GM12878 (cell line): ENCODE measurements at places on chromosomes 4 and X. TPM values are rescaled to one million over a fixed set of nuclear protein-coding genes. Genes with fewer than 3 reads are reported as not detected.

GRCh38 chr4:188110741-188111471, 1.5 kb upstream of the TRIML2 start:
- no peak for DNase-seq
- H3K27me3 ChIP-seq, result no peaks in the 10 kb centered on the region
- H3K4me3 ChIP-seq, result no peak overlapping the region
- no peaks in the 10 kb centered on the region for H3K4me1 ChIP-seq
- H3K36me3 ChIP-seq, result no peaks in the 10 kb centered on the region
- no peak overlapping the region for H3K27ac ChIP-seq

DNA sequence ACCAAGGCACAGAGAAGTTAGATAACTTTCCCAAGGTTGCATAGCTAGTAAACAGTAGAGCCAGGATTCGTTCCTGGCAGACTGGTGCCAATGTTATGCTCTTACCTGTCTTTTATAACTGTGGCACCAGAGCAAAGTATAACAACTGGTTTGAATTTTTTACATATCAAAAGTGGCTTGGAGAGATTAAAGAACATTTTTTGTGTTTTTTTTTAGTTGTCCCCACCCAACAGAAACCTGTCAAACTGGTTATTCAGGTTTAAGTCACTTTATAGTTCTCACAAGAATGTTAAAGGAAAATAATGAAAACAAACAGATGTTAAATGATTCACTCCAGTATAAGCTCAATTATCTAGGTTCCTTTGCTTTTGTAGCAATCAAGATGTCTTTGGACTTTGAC, 15.6 kb upstream of the FAM47E start:
- no peaks in the 10 kb centered on the region; the same call in 1 of the 2 replicates for H3K27me3 ChIP-seq
- DNase-seq, result no peak
- no peak overlapping the region for H3K27ac ChIP-seq
- H3K4me1 ChIP-seq, result no peaks in the 10 kb centered on the region
- H3K36me3 ChIP-seq, result no peaks in the 10 kb centered on the region

The CDX4 gene
- total RNA-seq, result not detected in 2 replicates

The DCAF16 gene
- total RNA-seq, result 30.1 and 38.1 TPM in 2 replicates

- H3K27ac ChIP-seq, result no peak overlapping the region
- no peaks in the 10 kb centered on the region for H3K36me3 ChIP-seq
- peaks cover 8% of the 10 kb centered on the region; the same call in 1 of the 2 replicates for H3K4me1 ChIP-seq
- H3K27me3 ChIP-seq, result peaks cover 1% of the 10 kb centered on the region; the same call in 1 of the 2 replicates
- no peak overlapping the region for H3K4me3 ChIP-seq
These were observed 30.8 kb upstream of the MXD4 start for GRCh38 chr4:2292646-2293108.

- no peak overlapping the region for H3K27ac ChIP-seq
- no peaks in the 10 kb centered on the region for H3K36me3 ChIP-seq
- no peak overlapping the region for H3K4me3 ChIP-seq
- no peak for DNase-seq
These were observed 1191.0 kb upstream of the AGA start for GRCh38 chr4:178633263-178633662.

- no peaks in the 10 kb centered on the region for H3K36me3 ChIP-seq
- no peak overlapping the region for H3K27ac ChIP-seq
- H3K27me3 ChIP-seq, result no peaks in the 10 kb centered on the region
- no peak overlapping the region for H3K4me3 ChIP-seq
These were observed 407.6 kb upstream of the BOD1L1 start for GRCh38 chr4:14035076-14035475.

- DNase-seq, result no peak
- no peaks in the 10 kb centered on the region for H3K4me1 ChIP-seq
- H3K36me3 ChIP-seq, result no peaks in the 10 kb centered on the region
- H3K27ac ChIP-seq, result no peak overlapping the region
- H3K27me3 ChIP-seq, result no peaks in the 10 kb centered on the region
These were observed 268.6 kb upstream of the VCX start for GRCh38 chrX:7574325-7574724.

The SLC7A11 gene
- 3.6 and 4.0 TPM in 2 replicates for total RNA-seq

DNA sequence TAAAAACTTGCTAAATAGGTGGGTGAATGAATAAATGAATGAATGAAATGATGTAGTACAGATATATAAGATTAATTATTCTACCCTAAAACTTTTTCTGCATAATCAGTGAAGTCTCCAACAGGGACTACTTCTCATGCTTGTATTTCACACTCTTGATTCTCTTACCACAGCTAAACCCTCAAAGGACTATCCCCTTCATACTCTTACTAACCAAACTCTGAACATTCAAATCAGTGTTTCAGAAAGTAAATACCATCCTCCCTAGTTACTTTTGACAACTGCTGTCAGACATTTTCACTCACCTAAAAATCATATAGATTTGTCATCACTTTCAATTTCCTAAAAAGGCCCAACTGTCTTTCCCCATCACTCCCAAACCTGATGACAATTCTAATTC, 234.3 kb upstream of the HHIP start:
- H3K4me3 ChIP-seq, result no peak overlapping the region
- DNase-seq, result no peak
- no peaks in the 10 kb centered on the region for H3K4me1 ChIP-seq
- no peaks in the 10 kb centered on the region for H3K36me3 ChIP-seq
- no peaks in the 10 kb centered on the region for H3K27me3 ChIP-seq

- H3K27ac ChIP-seq, result no peak overlapping the region
- no peaks in the 10 kb centered on the region for H3K27me3 ChIP-seq
- H3K4me3 ChIP-seq, result no peak overlapping the region
- no peak for DNase-seq
These were observed 1.6 kb upstream of the LNX1 start for GRCh38 chr4:53592686-53593501.

DNA sequence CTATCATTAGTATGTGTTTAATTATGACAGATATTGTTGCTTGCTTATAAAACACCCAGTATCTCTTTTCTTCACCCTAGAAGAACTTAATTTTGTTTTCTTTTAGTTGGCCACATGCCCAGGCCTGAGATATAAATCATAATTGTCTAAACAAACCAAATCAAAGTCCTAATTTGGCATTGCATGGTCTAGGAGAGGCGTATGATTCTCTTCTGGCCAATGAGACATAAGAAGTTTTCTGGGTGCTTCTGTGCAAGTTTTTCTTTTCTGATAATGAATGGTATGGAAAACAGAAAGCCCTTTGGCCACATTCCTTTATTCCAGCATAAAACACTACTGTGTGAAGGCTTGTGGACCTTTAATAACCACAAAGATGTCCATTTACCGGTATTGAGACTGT, 192.9 kb upstream of the CTSO start:
- no peak for DNase-seq
- no peaks in the 10 kb centered on the region for H3K36me3 ChIP-seq
- no peaks in the 10 kb centered on the region for H3K27me3 ChIP-seq
- no peak overlapping the region for H3K27ac ChIP-seq
- no peaks in the 10 kb centered on the region for H3K4me1 ChIP-seq

The NXF2 gene
- total RNA-seq, result not detected in 2 replicates

DNA sequence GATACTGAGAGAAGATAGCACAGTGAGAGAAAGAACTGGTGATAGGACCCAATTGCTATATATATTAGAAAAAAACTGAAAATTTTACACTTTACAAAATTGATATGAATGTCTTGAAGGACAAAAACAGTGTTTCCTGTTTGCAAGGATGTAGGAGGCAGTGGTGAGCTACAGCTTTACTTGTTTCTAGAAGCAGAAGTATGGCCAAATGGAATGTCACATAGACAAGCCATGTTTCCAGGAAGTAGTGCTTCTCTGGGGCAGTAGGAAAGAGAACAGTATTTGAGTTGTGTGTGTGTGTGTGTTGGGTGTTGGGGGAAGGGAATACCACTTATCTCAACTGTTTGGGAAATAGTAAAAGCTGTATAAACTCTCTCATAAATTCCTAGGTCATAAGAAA, 60.9 kb upstream of the IBSP start:
- no peak overlapping the region for H3K27ac ChIP-seq
- no peak overlapping the region for H3K4me3 ChIP-seq
- no peak for DNase-seq
- no peaks in the 10 kb centered on the region for H3K4me1 ChIP-seq
- H3K27me3 ChIP-seq, result no peaks in the 10 kb centered on the region

GRCh38 chr4:163085085-163085484, 81.6 kb downstream of the NAF1 start:
- H3K27me3 ChIP-seq, result no peaks in the 10 kb centered on the region
- H3K27ac ChIP-seq, result no peak overlapping the region
- no peak for DNase-seq
- no peaks in the 10 kb centered on the region for H3K36me3 ChIP-seq

GRCh38 chr4:2671267-2671895, 84.8 kb downstream of the TNIP2 start:
- no peak overlapping the region for H3K4me3 ChIP-seq
- no peaks in the 10 kb centered on the region for H3K27me3 ChIP-seq
- no peak overlapping the region for H3K27ac ChIP-seq
- peaks cover 22% of the 10 kb centered on the region for H3K36me3 ChIP-seq

The GCNA gene
- 1.0 and 1.3 TPM in 2 replicates for total RNA-seq

GRCh38 chr4:139815778-139816601, 150.4 kb downstream of the MGST2 start:
- H3K4me1 ChIP-seq, result no peaks in the 10 kb centered on the region
- H3K27me3 ChIP-seq, result no peaks in the 10 kb centered on the region; the same call in none of the 2 replicates
- no peak for DNase-seq

DNA sequence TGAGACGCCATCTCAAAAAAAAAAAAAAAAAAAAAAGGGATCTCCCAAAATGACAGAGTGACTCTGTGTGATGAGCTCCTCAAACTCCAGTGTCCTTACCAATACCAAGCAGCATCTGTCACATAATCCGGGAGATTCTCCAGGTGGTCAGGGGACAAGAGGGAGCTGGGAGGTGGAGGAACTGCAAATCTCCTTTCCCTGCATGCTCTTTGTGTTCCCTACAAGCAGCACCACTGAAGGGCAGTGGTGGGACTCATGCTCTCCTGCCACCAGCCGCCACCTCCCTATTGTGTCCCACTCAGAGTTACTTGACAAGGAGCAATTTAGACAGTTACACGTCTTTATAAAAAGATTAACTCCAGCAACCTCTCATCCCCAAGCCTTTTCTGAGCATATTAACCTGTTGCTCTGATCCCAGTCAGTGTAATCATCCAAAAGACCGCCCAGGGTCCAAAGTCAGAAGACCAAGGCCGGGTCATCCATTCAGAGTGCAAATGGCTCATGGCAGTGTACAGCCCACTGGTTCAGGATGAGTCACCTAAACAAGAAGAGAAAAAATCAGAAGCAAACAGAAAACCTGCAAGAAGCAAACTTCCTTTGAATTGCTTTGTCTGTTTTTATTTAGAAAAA, 23.6 kb downstream of the MGST2 start:
- H3K36me3 ChIP-seq, result no peaks in the 10 kb centered on the region
- no peak overlapping the region for H3K4me3 ChIP-seq
- H3K4me1 ChIP-seq, result peaks cover 5% of the 10 kb centered on the region

The BEND2 gene
- not detected in 2 replicates for total RNA-seq

DNA sequence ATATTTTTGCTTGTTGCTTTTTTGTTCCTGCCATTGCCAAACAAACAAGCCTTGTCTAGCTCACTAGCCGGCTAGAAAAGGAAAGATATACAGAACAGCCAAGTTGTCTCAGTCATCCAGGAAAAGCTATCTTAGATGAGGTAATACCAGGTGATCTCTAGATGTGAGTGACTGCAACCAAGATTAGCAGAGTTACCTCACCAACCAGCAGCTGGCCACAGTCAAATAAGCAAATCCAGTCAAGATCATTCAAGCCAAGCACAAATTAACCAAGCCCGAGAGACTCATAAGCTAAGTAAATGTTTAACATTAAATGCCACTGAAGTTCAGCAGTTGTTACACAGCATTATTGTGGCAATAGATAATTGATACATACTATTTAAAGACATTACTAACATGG, 108.6 kb downstream of the CENPC start:
- no peak overlapping the region for H3K4me3 ChIP-seq
- H3K36me3 ChIP-seq, result no peaks in the 10 kb centered on the region
- no peaks in the 10 kb centered on the region for H3K4me1 ChIP-seq
- no peak overlapping the region for H3K27ac ChIP-seq
- H3K27me3 ChIP-seq, result no peaks in the 10 kb centered on the region

GRCh38 chrX:16589826-16590225, 60.1 kb upstream of the S100G start:
- H3K27ac ChIP-seq, result no peak overlapping the region
- no peaks in the 10 kb centered on the region for H3K36me3 ChIP-seq
- no peaks in the 10 kb centered on the region for H3K27me3 ChIP-seq
- H3K4me3 ChIP-seq, result no peak overlapping the region
- H3K4me1 ChIP-seq, result no peaks in the 10 kb centered on the region
- DNase-seq, result no peak

The CDKL2 gene
- total RNA-seq, result not detected in 2 replicates

GRCh38 chr4:88458104-88458740, 1.3 kb downstream of the HERC5 start:
- DNase-seq, result no peak
- peaks cover 11% of the 10 kb centered on the region for H3K4me1 ChIP-seq
- H3K4me3 ChIP-seq, result peak overlapping the region; percentile 60
- H3K27me3 ChIP-seq, result no peaks in the 10 kb centered on the region
- H3K27ac ChIP-seq, result peak overlapping the region; percentile 97

DNA sequence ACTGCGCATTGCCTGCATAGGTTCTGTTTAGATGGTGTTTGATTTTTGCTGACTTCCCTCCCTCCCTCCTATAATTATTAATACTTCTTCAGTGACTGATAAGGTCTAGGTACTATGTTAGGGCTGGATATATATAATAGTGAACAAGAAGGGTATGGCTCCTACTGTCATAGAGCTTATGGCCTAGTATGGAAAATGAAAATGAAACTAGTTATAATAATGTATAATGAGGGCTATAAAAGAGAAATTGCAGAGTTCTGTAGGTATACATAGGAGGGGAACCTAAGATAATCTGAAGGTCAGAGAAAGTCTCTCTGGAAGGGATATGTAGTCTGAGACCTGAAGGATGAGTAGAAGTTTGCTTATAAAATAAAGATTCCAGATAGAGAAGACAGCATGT, 102.1 kb downstream of the DCK start:
- H3K36me3 ChIP-seq, result no peaks in the 10 kb centered on the region
- H3K27me3 ChIP-seq, result no peaks in the 10 kb centered on the region
- no peak overlapping the region for H3K27ac ChIP-seq
- no peak for DNase-seq
- H3K4me1 ChIP-seq, result no peaks in the 10 kb centered on the region

DNA sequence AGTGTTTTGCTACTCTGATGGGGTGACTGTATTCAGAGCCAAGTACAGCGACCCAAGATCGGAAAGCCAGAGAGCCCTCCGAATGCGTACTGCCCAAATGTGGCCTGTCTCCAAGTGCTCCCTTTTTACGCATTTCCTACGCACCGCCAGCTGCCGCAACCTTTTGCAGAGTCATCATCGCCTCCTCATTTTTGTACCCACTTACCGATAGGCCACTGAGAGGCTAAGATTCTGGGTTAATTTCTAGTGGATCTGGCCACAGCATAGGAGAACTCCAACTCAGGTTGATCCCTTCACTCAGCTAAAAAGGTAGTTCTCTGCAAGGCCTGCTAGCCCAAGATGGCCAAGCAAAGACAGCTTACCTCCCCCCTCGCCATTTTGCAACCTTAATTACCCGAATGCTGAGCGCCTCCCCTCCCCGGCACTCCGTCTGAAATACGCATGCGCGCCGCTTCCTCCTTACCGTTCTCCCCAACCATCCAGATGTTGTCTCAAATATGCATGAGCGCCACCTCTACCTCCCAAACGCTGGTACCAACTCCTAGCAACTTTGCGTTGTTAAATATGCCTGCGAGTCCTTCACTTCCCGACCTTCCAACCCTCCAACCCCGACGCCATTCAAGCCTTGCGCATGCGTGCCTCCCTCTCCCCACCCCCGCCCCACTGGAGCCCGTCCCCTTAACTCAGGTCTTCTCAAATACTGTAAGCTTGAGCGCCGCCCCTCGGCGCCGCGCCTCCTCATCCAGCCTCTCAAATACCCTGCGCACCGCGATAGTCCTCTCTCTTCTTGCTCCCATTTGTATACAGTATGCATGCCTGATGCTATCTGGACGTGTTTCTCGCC, 11.8 kb upstream of the ZCCHC13 start:
- H3K4me3 ChIP-seq, result peak overlapping the region; percentile 69

The IL2 gene
- total RNA-seq, result 0.66 and 1.2 TPM in 2 replicates

The TLR3 gene
- not detected in 2 replicates for total RNA-seq
